ENCODE measurements at places on chromosomes 2 and 18.

GRCh38 chr2:217845301-217845700, 157.5 kb downstream of the TNS1 start:
- DNase-seq: no peak

GRCh38 chr2:8714283-8714682, 32.4 kb downstream of the ID2 start:
- no peak for DNase-seq

DNA sequence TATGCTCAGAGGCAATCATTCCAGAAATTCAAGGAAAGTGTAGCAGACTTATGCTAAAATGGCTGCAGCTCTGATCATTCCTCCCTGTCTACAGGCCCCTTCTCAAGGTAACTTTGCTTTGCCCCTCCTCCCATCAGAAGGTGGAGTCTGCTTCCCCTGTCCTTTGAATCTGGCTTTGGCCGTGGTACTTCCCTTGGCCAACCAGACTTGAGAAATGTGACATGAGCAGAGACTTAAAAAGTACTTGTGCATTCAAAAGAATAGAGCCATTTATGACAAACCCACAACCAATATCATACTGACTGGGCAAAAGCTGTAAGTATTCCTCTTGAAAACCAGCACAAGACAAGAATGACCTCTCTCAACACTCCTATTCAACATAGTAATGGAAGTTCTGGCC, 59.5 kb upstream of the NCKAP5 start:
- no peak for DNase-seq

GRCh38 chr2:146931109-146931508, 913.7 kb upstream of the ACVR2A start:
- DNase-seq: no peak

GRCh38 chr2:40680547-40680946, 228.7 kb upstream of the SLC8A1 start:
- DNase-seq: no peak

- peak; percentile 54 for DNase-seq
These were observed at the start of gene KCNK3 for GRCh38 chr2:26692279-26692896. Gene KCNK3 (plus strand): TSS chr2:26692722. CDS start chr2:26692876, 154 bp downstream.

- DNase-seq: no peak
These were observed 27.1 kb upstream of the PTMA start for GRCh38 chr2:231680992-231681852.

DNA sequence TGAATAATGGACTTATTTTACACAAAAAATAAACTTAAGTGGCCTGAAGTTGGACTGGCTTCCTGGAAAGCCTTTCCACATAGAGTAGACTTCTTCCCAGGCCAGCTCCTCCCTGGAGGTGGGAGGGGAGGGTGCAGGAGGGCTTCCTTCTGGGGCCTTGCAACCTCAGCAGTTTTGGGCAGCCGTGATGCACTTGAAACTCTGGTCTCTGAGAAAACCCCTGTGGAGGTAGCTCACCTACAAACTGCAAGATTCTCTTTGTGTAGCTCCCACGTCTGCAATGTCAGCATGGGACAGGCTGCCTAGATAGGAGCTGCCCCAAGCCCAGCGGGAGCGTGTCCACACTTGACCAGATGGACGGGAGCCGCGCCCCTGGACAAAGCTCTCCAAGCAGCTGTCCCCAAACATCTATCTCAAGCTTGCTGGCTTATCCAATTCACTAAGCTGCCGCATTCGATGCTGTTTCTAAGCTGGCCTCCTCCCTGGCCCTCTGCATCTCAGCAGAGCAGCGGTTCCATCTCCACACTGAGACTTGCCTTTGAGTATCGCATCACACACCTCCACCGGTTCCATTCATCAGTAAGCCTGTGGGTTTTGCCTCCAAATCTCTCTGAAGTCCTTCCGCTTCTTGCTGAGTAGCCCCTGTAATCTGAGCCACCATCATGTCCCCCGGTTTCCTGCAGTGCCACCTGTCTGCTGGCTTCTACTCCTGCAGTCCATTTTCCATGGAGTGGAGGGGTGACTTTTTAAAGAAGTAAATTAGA, 1.6 kb upstream of the LPIN1 start:
- peak; percentile 44 for DNase-seq

DNA sequence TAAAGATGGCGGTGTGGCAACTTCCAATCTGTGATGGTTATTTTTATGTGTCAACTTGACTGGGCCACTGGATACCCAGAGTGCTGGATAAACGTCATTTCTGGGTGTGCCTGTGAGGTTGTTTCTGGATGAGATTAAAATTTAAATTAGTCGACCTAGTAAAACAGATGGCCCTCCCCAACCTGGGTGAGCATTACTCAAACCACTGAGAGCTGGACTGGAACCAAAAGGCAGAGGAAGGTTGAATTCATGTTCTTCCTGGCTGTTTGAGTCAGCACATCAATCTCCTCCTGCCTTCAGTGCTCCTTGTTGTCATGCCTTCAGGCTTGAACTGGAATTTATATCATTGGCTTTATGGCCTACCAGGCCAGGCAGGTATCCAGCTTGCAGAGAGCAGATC, 190.8 kb upstream of the RGPD4 start:
- DNase-seq: no peak
